AG10803 (cell line): ENCODE measurements at places on chromosomes 5 and 9.

- DNase-seq, result no peak
Measured at GRCh38 chr9:136734837-136735496, 7.8 kb downstream of the LCN10 start.

DNA sequence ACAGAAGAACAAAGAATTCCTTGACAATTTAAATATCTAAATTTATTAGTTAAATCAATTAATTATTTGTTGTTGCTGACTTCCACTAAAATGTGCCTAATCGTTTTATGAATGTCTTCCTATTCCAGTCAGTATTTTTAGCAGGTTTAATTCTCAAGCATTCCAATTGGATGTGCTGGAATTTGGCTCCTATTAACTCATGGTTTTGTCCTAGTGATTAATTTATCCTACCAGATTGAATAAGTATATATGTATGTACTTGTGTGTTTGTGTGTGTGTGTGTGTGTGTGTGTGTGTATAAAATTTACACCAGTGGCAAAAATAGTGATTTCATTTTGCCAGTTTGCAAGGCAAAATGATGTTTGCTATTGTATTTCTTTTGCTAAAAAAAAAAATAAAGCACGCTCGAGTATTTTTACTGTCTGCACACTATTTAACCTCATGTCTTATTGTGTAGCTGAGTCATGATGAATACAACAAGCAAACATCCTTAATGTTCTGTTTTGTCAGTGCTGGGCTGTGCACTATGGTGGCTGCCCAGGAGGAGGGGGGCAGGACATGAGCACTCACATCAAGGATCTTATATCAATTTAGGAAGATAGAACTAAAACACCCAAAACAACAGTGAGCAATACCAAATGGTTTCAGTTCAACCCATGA, 375.5 kb downstream of the PDE4D start:
- peak; percentile 73 for DNase-seq

DNA sequence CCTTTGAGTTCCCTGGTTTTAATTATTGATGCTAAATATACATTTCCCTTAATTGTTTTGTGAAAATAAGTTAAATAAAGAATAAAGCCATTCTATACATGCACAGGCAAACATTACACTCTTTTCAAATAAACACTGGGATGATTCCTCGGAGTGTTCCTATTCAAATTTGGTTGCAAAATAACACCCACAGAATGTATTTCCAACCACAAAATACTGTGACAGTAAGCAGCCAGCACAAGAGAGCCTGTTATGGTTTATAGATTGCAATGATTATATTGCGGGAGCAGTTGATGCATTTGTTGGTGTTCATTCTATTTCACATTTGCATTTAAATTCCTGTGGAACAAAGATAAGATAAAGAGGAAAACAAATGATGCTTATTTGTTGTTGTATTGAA, 632.6 kb upstream of the WWC1 start:
- peak; percentile 58 for DNase-seq

GRCh38 chr9:116935149-116935897, 248.2 kb downstream of the TRIM32 start:
- DNase-seq, result no peak
